ENCODE measurements at places on chromosomes 6 and 20.

GRCh38 chr20:1322511-1323245 is 6.3 kb downstream of the SDCBP2 start:
- DNase-seq = no peak

- DNase-seq = no peak
Observed at GRCh38 chr6:111709201-111709600, 103.5 kb upstream of the TRAF3IP2 start.

- DNase-seq = no peak
Observed at GRCh38 chr6:118932421-118932820, 2.5 kb downstream of the MCM9 start.

DNA sequence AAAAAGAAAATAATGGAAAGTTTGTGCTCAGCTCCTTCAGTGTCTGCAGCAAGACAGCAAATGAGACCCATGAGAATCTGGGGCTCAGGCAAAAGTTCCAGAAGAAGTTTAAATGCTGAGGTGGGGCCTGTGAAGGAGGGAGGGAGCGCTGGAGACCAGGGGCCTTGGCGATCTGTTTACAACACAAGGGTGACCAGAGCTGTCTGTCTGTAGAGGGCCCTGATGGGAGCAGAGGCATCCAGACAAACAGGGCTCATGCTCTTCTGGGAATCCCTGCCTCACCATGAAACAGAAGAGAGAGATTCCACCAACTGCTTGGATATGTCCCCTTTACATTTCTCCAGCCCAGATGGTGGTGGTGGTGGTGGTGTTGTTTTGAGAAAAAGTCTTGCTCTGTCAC is 79.3 kb upstream of the SHLD1 start:
- no peak for DNase-seq

- DNase-seq = no peak
Observed at GRCh38 chr6:168808232-168808631, 367.2 kb downstream of the SMOC2 start.

DNA sequence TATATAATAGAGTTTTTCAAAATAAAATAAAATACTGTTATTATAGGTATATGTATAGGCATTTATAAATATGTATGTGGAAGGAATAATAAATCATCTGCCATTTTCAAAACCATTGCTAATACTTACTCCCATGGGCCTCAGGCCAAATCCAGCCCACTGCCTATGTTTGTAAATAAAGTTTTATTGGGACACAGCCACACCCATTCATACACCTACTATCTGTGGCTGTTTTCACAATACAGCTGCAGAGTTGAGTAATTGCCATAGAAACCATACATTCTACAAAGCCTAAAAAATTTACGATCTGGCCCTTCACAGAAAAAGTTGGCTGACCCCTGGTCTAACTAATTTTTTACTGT is 9.5 kb downstream of the ALDH5A1 start:
- no peak for DNase-seq

GRCh38 chr6:21478883-21479539 is 114.5 kb upstream of the SOX4 start:
- DNase-seq = peak; percentile 42

DNA sequence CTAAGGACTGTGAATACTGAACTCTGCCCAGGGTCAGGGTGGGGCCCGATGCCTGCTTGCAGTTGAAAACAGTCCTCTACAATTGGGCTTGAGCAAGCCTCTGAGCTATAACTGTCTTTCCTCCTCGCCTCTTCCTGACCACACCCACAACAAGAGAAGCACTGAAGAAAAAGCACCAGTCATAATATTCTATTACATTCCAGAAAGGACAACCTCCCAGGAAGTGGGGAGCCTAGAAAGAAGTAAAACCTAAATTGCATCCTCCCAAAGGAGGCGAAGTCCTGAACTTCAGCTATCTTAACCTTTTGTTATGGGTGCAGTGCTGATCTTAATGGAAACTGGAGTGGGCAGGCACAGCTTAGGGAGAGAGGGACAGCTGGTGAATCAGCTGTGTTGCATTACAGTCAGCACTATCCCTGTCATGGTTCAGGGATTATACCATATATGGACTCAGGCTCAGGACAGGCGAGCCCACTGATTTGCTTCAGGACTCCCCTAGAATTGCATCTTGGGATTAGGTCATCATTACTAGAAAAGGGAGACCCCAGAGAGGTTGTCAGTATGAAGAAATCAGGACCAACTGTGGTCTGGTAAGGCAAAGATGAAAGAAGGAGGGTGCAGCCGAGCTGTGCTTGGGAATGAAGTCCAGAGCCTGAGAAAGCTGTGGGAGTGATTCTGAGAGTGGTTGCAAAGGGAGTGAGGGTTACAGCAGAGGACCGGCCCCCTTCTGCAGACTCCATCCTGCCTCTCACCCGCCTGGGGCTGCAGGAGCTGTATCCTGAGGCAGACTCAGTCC is 18.3 kb upstream of the TRAM2 start:
- DNase-seq = no peak

GRCh38 chr6:97059473-97059872 is 134.9 kb downstream of the KLHL32 start:
- peak; percentile 31 for DNase-seq

GRCh38 chr6:27098956-27099355 is 148.5 kb upstream of the PRSS16 start:
- no peak for DNase-seq

DNA sequence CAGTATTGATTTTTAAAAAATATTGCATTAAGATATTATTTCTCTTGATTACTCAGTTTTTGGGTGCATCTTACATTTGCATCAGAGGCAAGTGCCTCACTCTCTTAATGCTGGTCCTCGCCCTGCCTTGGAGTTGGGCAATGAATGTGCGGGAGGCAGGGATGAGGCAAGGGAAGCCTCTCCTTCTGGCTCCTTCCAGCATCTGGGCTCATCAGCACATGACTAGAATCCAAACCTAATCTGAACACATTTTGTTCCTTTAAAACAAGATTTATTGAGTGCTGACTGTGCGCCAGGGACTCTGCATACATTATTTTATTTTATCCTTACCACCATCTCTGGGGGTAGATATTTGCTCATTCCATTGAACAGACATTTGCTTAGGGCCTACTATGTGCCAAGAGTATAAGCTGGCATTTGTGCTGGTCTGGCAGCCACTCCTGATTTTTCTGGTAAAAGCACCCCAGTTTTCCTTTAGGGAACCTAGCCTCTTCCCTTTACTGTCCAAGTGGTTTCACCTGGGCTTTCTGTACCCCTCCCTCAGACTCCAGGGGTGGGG is 71.9 kb upstream of the ZNFX1 start:
- no peak for DNase-seq

GRCh38 chr6:30720738-30721197 is 616 bp downstream of the TUBB start:
- DNase-seq = peak; percentile 72

GRCh38 chr6:125957845-125958244 is 1.3 kb downstream of the HINT3 start:
- no peak for DNase-seq

DNA sequence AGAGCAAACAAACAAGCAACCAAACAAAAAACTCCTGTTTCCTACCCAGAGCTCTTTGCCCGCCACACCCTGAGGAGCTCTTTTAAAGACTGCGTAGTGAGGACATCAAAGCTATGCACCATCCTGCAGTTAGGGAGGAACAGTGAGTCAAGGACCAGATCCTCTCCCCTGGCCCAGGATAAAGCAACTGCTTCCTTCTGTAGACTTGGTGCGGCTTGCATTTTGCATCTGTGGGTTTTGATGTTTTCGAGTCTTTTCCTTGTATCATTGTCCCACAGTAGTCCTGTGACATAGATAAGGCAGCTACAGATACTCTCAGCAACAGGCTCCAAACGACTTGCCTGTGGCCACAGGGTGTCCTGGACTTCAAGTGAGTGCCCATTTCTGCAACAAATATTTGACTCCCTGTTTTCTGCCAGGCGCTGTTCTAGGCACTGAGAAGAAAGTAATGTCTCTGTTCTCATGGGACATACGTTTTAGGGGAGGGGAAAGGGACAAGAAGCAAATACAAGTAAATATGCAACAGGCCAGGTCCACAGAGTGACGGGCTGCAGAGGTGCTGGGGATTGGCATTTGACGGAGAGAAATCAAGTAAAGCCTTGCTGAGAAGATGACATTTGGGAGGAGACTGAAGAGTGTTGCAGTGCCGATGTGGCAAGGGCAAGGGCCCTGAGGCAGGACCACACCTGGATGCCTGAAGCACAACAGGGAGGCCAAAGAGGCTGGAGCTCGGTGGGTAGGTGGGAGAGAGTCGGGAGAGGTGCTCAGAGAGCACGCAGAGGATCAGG is 35.9 kb upstream of the MAP3K4 start:
- DNase-seq = no peak

GRCh38 chr6:27224729-27225128 is 22.8 kb upstream of the PRSS16 start:
- DNase-seq = no peak

GRCh38 chr6:15102241-15102640 is 143.6 kb upstream of the JARID2 start:
- DNase-seq = no peak

- DNase-seq = no peak
Observed at GRCh38 chr6:131226459-131227157, 91.3 kb downstream of the AKAP7 start.

DNA sequence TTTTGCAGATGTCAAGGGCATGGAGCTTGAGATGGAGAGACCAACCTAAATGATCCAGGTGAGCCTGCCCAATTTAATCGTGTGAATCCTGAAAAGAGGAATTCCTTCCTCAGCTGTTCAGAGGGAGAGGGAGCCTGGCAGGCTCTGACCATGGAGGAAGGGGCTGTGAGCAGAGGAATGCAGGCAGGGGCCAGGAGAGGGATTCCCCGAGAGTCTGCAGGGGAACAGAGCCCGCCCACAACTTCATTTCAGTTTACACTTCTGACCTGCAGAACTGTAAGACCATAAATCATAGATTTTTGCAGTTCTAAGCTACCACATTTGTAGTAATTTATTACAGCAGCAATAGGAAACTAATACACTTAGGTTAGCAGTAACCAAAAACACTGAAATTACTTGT is 164.1 kb downstream of the TBXT start:
- DNase-seq = no peak

DNA sequence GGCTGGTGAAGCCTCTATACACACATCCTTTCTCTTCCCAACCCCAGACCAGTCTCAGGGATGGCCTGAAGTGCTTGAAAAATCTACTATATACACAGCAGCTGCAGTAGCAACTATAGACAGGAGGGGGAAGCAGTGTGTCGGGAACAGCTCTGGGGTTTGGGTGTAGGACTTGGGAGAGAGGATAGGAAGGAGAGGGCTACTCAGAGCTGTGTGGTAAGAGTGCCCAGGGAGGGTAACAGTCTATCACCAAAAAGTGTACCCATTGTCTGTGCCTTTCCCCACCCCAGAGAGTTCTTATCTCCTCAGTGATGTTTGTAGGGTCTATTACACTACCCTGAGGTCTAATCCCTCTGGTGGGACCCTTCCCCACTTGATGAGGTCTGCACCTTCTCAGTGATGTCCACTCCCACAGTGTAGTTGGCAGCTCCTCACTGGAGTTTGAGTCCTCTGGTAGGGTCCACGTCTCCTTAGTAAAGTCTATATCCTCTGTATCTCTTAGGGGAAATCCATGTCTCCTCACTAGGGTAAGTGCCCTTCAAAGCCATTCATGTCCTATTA is 1.5 kb upstream of the GGT7 start:
- DNase-seq = peak; percentile 48

DNA sequence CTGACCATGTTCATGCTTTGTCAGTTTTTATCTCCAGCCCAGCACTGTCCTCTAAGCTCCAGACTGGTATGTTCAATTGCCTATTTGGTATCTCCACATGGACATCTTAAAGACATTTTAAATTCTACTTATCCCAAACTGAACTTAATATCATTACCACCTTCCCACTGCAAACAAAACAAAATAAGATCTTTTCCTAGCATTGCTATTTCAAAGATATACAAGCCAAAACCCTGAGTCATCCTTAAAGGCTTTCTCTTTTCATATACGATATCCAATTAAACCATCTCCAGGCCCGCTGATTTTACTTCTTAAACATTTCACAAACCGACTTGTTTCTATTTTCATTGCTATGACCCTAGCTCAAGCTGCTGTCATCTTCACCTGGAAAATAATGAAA is 35.1 kb upstream of the HS3ST5 start:
- no peak for DNase-seq

DNA sequence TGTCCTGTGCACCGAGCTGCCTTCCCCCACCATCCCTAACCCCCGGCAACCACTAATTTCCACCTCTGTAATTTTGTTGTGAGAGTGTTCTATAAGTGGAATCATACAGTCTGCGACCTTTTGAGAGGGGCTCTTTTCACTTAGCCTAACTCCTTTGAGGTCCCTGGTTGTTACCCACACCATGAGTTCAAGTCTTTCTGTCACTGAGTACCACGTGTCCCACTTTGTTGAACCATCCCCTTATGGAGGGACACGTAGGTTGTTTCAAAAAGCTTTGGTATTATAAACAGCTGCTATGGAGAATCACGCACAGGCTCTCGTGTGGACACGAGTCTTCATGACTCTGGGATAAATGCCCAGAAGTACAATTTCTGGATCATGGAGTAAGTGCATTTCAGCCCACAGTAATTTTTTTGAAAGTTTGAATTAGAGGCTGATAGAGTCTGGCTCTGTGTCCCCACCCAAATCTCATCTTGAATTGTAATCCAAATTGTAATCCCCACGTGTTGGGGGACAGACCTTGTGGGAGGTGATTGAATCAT is 9.5 kb downstream of the FAM209B start:
- DNase-seq = no peak

DNA sequence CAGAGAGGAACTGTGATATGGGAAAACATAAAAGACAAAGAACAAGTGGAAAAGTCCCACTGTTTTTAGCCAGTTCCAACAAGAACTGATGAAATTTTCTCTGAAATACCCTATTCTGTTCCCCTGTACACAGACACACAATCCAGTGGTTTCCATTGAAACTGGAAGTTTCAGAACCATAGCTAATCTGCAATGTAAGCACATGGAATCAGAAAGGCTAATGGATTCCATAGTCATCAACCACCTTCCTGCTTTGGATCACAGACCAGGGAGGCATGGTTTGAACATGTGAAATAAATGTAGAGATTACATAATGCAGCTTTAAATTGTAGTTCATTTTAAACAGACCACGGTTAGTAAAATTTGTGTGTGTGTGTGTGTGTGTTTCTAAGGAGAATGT is 242.1 kb downstream of the GJA1 start:
- DNase-seq = no peak

DNA sequence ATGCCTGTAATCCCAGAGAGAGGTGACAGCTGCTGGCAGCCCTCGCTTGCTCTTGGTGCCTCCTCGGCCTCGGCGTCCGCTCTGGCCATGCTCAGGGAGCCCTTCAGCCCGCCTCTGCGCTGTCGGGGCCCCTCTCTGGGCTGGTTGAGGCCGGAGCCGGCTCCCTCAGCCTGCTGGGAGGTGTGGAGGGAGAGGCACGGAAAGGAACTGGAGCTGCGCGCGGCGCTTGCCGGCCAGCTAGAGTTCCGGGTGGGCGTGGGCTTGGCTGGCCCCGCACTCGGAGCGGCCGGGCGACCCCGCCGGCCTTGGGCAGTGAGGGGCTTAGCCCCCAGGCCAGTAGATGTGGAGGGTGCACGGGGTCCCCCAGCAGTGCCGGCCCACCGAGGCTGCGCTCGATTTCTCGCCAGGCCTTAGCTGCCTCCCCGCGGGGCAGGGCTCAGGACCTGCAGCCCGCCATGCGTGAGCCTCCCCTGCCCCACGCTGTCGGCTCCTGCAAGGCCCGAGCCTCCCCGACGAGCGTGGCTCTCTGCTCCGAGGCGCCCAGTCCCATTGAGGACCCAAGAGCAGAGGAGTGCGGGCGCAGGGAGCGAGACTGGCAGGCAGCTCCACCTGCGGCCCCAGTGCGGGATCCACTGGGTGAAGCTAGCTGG is 34.6 kb downstream of the C6orf52 start:
- DNase-seq = peak; percentile 5
